ENCODE measurements at places on chromosomes 5 and 9. TPM values are rescaled to one million over a fixed set of nuclear protein-coding genes. Genes with fewer than 3 reads are reported as not detected.

Gene C9orf50
- 2.8 TPM for polyA plus RNA-seq

Gene BARHL1
- not detected for polyA plus RNA-seq

Gene CCL21
- 42.8 TPM for polyA plus RNA-seq

Gene PLAC8L1
- not detected for polyA plus RNA-seq

Gene WDR38
- polyA plus RNA-seq, result not detected

Gene DRD1
- polyA plus RNA-seq, result 0.28 TPM

Gene OR2V1
- polyA plus RNA-seq, result not detected

Gene OTP
- polyA plus RNA-seq, result not detected

Gene FAM78A
- 1.6 TPM for polyA plus RNA-seq

Gene MIGA2
- polyA plus RNA-seq, result 26.1 TPM

Gene OCLN
- 13.5 TPM for polyA plus RNA-seq

Gene BRINP1
- polyA plus RNA-seq, result 0.84 TPM

Gene FOXD4L4
- not detected for polyA plus RNA-seq

Gene NEURL1B
- 5.4 TPM for polyA plus RNA-seq

Gene LRRC19
- polyA plus RNA-seq, result 17.6 TPM

Gene PCDHGA7
- polyA plus RNA-seq, result 0.49 TPM

Gene FAM120A
- 43.7 TPM for polyA plus RNA-seq

Gene FBP1
- polyA plus RNA-seq, result 266 TPM

Gene LHX6
- 0.82 TPM for polyA plus RNA-seq

Gene HAVCR1
- polyA plus RNA-seq, result 0.65 TPM

Gene PCDHGA10
- polyA plus RNA-seq, result 0.47 TPM

Gene PRSS3
- polyA plus RNA-seq, result 2.8 TPM

Gene SERF1B
- 78.9 TPM for polyA plus RNA-seq

Gene UBAC1
- polyA plus RNA-seq, result 52.6 TPM

Gene LIX1
- 0.65 TPM for polyA plus RNA-seq

Gene POU5F2
- not detected for polyA plus RNA-seq

Gene SYNPO
- 46.3 TPM for polyA plus RNA-seq

Gene NAIP
- 5.7 TPM for polyA plus RNA-seq

Gene INSL4
- not detected for polyA plus RNA-seq

Gene IL9
- polyA plus RNA-seq, result not detected

Gene BTNL9
- 8.6 TPM for polyA plus RNA-seq

Gene CD72
- polyA plus RNA-seq, result 2.3 TPM
